ENCODE measurements at places on chromosomes 5 and 9. TPM values are rescaled to one million over a fixed set of nuclear protein-coding genes. Genes with fewer than 3 reads are reported as not detected.

Gene AQP7
- 0.81 TPM for total RNA-seq

Gene SLC6A7
- not detected for total RNA-seq

Gene MEF2C
- 0.12 TPM for total RNA-seq

DNA sequence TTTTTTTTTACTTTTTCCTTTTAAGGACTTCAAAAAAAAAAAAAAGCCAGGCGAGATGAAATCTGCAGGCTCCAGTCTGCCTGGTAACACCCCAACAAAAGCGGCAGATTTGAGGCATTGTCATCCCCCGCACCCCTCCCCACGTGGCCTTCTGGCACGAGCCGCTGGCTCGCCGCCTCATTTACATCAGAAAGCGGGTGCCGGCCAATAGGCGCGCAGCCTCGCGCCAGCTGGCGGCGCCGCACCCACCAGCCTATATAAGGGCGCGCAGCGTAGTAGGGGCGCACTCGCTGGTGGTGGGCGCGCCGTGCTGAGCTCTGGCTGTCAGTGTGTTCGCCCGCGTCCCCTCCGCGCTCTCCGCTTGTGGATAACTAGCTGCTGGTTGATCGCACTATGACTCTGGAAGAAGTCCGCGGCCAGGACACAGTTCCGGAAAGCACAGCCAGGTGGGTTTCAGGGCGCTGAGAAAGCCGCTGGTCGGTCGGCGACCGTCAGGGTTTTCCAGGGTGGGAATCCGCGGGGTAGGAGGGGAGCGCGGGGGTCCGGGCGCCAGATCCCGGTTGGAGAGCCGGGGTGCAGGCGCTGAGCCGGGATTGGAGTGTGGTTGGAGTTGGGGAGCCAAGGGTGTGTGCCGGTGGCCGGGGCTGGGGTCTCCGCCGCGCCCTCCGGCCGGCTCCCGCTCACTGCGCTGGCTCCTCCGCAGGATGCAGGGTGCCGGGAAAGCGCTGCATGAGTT lies at the start of gene GADD45G:
Gene GADD45G, plus strand, starts transcription at position 284 of the 736 bp plus-strand sequence. Its CDS starts 110 bp downstream, at position 394.
- H3K36me3 ChIP-seq, result no peaks in the 10 kb centered on the region
- H3K27ac ChIP-seq, result peak within 1 kb of the TSS; percentile 57
- peak within 1 kb of the TSS; percentile 57 for H3K4me3 ChIP-seq
- no peaks in the 10 kb centered on the region for H3K27me3 ChIP-seq
- H3K4me1 ChIP-seq, result peaks cover 35% of the 10 kb centered on the region

DNA sequence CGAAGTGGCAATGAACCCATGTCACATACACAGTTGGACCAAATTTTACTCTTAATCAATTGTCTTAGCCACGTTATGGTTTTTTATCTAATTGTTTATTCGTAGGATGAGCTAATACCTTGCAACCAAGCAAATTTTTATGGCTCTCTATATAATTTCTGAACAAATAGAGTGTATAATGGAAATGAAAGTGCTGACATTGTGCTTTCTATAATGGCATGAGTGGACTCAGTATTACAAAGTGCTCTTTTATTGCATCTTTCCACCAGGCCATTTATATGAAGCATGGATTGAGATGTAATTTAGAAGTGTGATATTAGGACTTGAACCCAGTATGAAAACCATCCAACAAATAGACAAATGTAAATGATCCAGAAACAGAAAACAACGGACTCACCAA lies 1096.0 kb downstream of the DTWD2 start:
- no peaks in the 10 kb centered on the region for H3K4me1 ChIP-seq
- no peak overlapping the region for H3K27ac ChIP-seq
- DNase-seq, result no peak
- no peaks in the 10 kb centered on the region for H3K27me3 ChIP-seq
- no peaks in the 10 kb centered on the region for H3K36me3 ChIP-seq
- no peak overlapping the region for H3K4me3 ChIP-seq

GRCh38 chr5:2698581-2698980 lies 52.9 kb downstream of the IRX2 start:
- no peaks in the 10 kb centered on the region for H3K27me3 ChIP-seq
- no peak overlapping the region for H3K27ac ChIP-seq
- DNase-seq, result no peak
- no peaks in the 10 kb centered on the region for H3K4me1 ChIP-seq
- H3K4me3 ChIP-seq, result no peak overlapping the region
- H3K36me3 ChIP-seq, result no peaks in the 10 kb centered on the region

- no peak overlapping the region for H3K4me3 ChIP-seq
- no peaks in the 10 kb centered on the region for H3K36me3 ChIP-seq
- no peak for DNase-seq
- H3K27ac ChIP-seq, result no peak overlapping the region
These were observed 559.6 kb downstream of the CETN3 start for GRCh38 chr5:89849830-89850512.

- H3K27me3 ChIP-seq, result no peaks in the 10 kb centered on the region
- H3K36me3 ChIP-seq, result no peaks in the 10 kb centered on the region
- peak overlapping the region; percentile 56 for H3K4me3 ChIP-seq
- H3K27ac ChIP-seq, result peak overlapping the region; percentile 64
- peaks cover 31% of the 10 kb centered on the region for H3K4me1 ChIP-seq
- DNase-seq, result no peak
These were observed 99.8 kb upstream of the SSBP2 start for GRCh38 chr5:81850501-81851357.

GRCh38 chr5:133475986-133476385 lies 136.4 kb downstream of the FSTL4 start:
- DNase-seq, result no peak
- H3K27ac ChIP-seq, result no peak overlapping the region
- H3K4me3 ChIP-seq, result no peak overlapping the region
- peaks cover 7% of the 10 kb centered on the region for H3K4me1 ChIP-seq

GRCh38 chr9:136249877-136250559 lies 4.4 kb upstream of the QSOX2 start:
- no peaks in the 10 kb centered on the region for H3K27me3 ChIP-seq
- no peak overlapping the region for H3K27ac ChIP-seq
- DNase-seq, result no peak
- H3K4me1 ChIP-seq, result peaks cover 7% of the 10 kb centered on the region

DNA sequence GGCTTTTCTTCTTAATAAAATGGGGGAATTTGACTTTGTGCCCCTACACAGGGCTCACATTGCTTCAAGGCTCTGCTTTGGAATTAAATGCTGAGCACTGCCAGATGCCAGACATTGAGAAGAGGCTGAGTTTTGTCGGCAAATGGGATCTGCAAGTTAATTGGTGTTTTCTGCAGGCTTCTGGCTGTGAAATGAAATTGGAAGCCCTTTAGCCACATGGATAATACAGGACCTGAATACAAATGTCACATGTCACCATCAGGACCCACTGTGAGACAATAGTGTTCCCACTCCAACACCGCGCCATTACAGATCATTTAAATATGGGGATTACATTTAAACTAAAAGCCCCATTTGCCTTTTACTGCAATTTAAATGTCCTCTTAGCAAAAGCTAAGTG lies 164.4 kb downstream of the ZSWIM6 start:
- H3K4me1 ChIP-seq, result no peaks in the 10 kb centered on the region
- H3K36me3 ChIP-seq, result peaks cover 3% of the 10 kb centered on the region
- no peak overlapping the region for H3K4me3 ChIP-seq

GRCh38 chr5:14201325-14202045 lies 58.3 kb downstream of the TRIO start:
- no peak overlapping the region for H3K4me3 ChIP-seq
- no peak for DNase-seq
- no peaks in the 10 kb centered on the region for H3K36me3 ChIP-seq
- H3K4me1 ChIP-seq, result no peaks in the 10 kb centered on the region
- H3K27me3 ChIP-seq, result no peaks in the 10 kb centered on the region

Data from CD4-positive, alpha-beta memory T cell (primary cell).